CD8-positive, alpha-beta memory T cell (primary cell): ENCODE measurements at places on chromosomes 6 and 20. TPM values are rescaled to one million over a fixed set of nuclear protein-coding genes. Genes with fewer than 3 reads are reported as not detected.

The ASIP gene
- total RNA-seq: not detected

The SEMG1 gene
- total RNA-seq: not detected

The GPR63 gene
- 1.5 TPM for total RNA-seq

The MEP1A gene
- not detected for total RNA-seq

The HLA-DQB1 gene
- 16.0 TPM for total RNA-seq

The SOBP gene
- 1.0 TPM for total RNA-seq

The SNX9 gene
- 60.3 TPM for total RNA-seq

The MATN4 gene
- total RNA-seq: 0.22 TPM

The CASS4 gene
- 3.7 TPM for total RNA-seq

DNA sequence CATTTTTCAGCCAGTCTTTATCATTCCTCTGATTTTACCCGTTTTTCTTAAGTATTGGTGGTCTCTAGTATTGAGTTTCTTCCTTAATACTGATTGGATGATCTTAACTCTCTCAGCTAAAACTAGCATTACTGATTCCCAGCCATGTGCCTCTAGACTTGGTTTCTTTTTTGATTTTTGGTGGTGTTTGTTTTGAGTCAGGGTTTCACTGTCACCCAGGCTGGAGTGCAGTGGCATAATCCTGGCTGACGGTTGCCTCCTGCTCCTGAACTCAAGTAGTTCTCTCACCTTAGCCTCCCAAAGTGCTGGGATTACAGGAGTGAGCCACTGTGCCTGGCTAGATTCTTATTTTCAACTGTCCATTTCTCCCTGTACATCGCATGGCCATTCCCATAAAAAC, 24.9 kb downstream of the DPPA5 start:
- DNase-seq: no peak

DNA sequence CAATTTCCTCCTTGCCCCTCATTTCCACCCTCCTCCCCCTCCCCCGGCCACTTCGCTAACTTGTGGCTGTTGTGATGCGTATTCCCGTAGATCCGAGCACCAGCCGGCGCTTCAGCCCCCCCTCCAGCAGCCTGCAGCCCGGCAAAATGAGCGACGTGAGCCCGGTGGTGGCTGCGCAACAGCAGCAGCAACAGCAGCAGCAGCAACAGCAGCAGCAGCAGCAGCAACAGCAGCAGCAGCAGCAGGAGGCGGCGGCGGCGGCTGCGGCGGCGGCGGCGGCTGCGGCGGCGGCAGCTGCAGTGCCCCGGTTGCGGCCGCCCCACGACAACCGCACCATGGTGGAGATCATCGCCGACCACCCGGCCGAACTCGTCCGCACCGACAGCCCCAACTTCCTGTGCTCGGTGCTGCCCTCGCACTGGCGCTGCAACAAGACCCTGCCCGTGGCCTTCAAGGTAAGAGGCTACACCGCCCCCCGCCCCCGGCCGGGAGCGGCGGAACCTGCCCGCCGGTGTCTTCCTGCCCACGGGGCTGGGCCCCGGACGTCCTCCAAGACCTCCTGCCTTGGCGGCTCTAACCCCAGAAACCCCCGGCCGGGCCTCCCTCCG, 44.9 kb upstream of the SUPT3H start:
- peak; percentile 50 for DNase-seq

- DNase-seq: peak; percentile 31
Observed at GRCh38 chr20:51766994-51767866, 960 bp downstream of the ATP9A start.

DNA sequence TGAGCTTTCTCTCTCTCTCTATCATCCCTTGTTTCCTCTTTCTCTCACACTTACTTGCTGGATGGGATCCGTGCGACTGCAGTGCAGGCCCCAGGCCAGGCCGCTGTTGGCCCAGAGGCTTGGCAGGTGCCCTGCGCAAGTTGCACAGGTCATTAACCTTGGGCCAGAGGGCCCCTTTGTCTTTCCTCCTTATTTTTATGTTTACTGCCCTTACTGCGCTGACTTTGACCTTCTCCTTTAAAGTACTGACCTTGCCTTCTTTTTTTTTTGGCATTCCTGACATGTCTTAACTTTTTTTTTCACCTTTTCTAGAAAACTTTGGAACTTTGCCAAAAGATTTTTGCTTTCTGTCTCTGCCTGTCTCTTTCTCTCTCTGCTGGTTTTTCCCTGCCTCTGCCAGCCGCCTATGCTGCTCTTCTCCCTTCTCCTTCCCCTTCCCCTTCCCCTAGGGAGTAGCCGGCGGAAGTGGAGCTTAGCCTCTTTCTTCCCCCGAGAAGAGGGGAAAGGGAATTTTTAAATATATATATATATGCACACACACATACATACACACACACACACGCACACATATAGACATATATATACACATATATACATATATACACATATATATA, 59.6 kb upstream of the CDH4 start:
- DNase-seq: no peak

DNA sequence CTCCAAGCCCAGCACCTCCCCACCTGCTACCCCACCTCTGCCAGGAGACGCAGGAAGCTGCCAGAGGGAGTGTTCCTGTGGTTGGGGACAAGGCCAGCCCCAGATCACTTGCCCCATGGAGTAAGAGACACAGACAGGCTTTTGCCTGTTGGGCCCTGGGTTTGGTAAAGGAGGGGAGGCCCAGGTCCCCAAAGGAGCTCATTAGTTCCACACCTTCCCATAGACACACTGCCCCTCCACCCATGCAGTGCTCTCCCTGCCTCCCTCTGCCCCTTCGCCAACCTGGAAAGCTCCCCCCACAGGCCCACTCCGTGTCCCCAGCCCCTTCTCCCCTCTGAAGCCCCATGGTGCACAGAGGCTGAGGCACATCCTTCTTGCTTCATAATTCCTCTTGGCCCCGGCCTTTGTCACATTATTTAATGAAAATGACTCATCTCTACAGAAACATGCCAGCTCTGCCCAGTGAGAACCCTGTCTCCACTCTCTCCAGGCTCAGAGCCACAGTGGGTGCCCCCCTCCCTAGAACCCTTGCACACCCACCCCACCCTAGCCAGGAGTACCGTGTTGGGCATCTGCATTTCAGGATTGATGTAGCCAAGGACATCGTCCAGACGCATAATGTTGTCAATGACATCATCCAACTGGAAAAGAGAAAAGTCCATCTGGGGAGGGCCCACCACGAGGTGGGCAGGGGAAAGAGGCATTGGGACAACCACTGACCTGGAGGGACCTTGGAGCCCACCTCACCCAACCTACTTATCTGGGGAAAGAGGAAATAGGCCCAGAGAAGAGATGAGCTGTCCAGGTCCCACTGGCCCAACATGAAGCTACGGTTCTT, 46.0 kb downstream of the TFEB start:
- no peak for DNase-seq

GRCh38 chr6:72521684-72522083, 100.2 kb upstream of the KCNQ5 start:
- no peak for DNase-seq

- DNase-seq: no peak
Observed at GRCh38 chr20:47710665-47711045, 74.6 kb downstream of the SULF2 start.

- no peak for DNase-seq
Observed at GRCh38 chr6:37279366-37280134, 21.6 kb upstream of the TMEM217 start.

GRCh38 chr20:43959079-43959919, 44.6 kb downstream of the TOX2 start:
- DNase-seq: peak; percentile 11

DNA sequence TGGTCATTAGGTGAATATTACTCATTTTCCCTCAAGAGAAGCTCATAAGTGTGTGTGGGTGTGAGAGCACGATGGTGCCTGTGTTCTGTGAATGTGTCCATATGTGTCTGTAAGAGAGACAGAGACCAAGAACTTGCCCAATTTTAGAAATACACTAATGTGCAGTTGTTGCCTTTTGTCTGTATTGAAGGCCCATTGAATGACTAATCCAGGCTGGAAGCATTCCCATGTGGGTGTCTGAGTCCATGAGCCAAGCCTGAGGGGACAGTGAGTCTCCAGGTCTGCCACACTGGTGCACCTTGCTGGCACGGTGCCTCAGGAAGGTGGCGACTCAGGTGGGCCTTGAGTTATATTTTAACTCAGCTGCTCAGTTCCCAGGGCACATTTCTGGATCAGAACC, 25.5 kb upstream of the ASXL1 start:
- no peak for DNase-seq

GRCh38 chr6:1834207-1834606, 224.5 kb downstream of the FOXC1 start:
- DNase-seq: no peak

GRCh38 chr6:154267508-154268106, 89.0 kb downstream of the IPCEF1 start:
- DNase-seq: no peak

DNA sequence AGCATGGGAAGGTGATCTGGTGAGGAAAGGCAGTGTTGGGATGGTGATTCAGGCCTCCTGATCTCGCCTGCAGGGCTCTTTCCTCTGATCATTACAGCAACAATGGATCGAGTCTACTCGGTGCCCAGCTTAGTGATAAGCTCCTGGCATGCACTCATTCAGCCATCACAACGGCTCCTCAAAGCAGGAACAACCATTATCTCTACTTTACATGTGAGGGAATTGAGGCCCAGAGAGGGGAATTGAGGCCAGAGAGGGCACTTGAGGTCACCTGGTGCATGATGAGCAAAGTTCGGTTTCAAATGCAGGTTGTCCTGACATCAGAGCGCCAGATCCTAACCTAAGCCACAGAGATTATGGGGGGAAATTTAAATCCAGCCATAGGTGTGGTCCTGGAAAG, 42.0 kb upstream of the BPIFA2 start:
- no peak for DNase-seq

- no peak for DNase-seq
Observed at GRCh38 chr6:152296648-152297376, 340.4 kb downstream of the SYNE1 start.
